ENCODE measurements at places on chromosomes 2 and 18. TPM values are rescaled to one million over a fixed set of nuclear protein-coding genes. Genes with fewer than 3 reads are reported as not detected.
A peak's percentile ranks its signal among the peaks of the same experiment; 100 is the strongest.

The LIMS2 gene
- total RNA-seq: 14.9 TPM

The RIT2 gene
- not detected for total RNA-seq

DNA sequence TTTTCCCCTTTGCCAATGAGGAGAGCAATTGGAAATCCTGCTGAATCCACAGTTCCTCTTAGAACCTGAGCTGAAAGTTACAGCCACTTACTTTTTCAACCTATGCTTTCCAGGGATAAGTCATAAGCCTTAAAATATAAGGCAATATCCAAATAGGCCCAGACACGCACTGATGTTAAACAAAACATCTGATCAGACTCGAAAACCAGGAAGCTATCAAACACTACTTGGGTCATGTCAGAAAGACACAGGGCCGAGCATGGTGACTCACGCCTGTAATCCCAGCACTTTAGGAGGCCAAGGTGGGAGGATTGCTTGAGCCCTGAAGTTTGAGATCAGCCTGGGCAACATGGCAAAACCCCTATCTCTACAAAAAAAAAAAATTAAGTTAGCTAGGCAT is 192.1 kb downstream of the SP3 start:
- no peak for DNase-seq

The PELI1 gene
- 45.7 TPM for total RNA-seq

DNA sequence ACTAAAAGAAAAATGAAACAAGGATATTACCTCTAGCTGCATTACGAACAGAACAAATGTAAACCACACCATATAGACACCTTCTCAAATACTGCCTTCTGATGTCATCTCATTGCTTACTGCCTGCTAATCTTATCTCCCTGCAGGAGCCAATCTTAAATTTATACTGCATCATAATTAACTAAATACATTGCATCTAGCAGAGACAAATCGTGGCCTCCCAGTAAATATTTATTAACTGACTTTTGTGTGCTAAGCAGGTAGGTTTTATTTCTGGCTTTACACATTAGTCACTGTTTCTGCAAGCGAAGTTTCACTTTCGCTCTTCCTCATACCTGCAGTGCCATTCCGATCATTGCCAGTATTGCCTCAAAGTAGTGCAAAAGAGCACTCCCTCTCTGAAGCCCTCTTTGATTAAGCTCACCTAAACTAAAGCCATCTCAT is 67.5 kb downstream of the SPATS2L start:
- no peak for DNase-seq

GRCh38 chr2:86831537-86831936 is 30.1 kb downstream of the CD8B start:
- no peak for DNase-seq

The ZNF638 gene
- total RNA-seq: 155 TPM

- DNase-seq: no peak
Observed at GRCh38 chr2:199875400-199875799, 24.4 kb upstream of the FTCDNL1 start.

- DNase-seq: peak; percentile 13
Observed at GRCh38 chr2:3284657-3285630, 92.7 kb downstream of the EIPR1 start.

DNA sequence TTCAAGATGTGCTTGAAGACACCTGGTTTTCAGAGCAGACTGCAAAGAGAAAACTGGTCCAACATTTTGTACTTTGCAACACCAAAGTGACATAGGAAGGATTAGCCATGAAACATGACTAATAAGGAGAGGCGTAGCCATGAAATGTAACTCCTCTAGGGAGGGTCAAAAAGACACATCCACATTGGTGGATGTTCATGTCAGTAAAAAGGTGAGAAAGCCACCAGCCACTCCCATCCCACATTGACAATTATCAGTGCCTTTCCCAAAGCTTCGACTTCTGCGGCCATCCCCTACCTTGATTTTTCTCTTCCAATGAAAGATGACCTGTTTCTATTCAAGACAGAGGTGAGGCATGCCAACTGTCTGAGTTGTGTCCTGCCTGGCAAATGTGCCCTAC is 223.2 kb downstream of the ALK start:
- DNase-seq: no peak

The KIAA2012 gene
- 0.27 TPM for total RNA-seq

GRCh38 chr2:76008001-76008702 is 297.4 kb upstream of the GCFC2 start:
- peak; percentile 64 for DNase-seq

The GLB1L gene
- 9.5 TPM for total RNA-seq

The C1D gene
- total RNA-seq: 7.1 TPM

DNA sequence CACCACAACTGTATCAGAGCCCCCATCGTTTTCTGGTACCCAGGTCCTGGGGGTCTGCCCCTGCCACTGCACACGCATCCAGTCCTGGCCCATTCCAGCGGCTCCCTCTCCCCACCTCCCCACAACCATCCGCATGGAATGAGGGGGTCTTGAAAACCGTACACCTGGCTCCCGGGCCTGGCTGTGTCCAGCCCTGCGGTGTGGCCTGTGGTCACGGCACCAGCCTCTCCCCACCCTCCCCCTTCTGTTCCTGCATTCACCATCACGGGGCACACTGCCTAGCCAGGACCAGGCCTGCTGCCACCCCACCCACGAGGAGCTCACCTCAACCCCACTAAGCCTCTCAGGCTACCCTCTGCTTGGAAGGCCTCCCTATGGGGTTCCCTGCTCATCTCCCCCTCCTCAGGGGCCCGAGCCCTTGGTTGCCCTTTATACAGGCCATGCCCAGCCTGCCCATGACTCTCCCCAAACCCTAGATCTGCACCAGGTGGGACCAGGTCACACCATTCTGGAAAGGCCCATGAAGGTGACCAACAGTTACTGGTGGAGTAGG is 11.4 kb downstream of the GPR35 start:
- no peak for DNase-seq
